ENCODE measurements at places on chromosomes 5 and 9.

DNA sequence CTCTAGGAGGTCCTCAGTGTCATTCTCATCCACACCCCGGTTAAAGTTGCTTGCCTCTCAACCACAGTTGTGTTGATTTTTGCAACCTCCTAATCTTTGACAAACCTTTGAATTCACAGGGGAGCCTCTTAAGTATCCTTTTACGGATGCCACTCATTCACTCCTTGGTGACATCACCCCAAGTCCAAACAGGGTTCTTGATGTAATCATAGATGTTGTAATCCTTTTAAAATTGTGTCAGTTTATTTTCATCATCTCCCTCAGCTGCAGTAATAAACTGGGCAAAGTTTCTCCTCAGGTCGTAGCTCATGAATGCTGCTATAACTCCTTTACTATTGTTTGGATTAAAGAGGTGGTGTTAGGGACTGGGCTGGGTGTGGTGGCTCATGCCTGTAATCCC is 637.2 kb upstream of the NUDT12 start:
- no peak for DNase-seq

- DNase-seq, result no peak
Observed at GRCh38 chr9:20200991-20201431, 412.2 kb upstream of the SLC24A2 start.

DNA sequence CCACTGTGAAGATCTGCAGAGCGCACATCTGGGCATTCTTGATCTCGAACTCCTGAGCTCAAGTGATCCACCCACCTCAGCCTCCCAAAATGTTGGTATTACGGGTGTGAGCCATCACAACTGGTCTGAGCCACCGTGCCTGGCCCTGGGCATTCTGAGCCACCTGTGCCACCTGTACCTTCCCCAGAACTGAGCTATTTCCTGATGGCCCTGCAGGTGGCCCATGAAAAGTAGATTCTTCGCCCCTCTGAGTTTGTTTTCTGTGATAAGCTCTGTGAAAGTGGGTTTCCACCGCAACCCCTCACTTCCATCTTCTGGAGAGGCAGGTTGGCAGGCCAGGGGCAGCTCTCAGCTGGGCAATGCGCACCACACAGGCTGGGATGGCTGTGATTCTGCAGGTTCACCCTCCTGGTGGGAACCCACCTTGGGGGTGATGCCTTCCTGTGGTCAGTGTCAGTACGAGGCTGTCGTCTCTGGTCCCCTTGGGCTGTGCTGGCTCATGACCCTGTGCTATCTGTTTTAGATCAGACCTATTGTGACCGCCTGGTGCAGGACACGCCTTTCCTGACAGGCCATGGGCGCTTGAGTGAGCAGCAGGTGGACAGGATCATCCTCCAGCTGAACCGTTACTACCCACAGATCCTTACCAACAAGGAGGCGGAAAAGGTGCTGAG is 11.3 kb downstream of the CARD19 start:
- DNase-seq, result no peak

DNA sequence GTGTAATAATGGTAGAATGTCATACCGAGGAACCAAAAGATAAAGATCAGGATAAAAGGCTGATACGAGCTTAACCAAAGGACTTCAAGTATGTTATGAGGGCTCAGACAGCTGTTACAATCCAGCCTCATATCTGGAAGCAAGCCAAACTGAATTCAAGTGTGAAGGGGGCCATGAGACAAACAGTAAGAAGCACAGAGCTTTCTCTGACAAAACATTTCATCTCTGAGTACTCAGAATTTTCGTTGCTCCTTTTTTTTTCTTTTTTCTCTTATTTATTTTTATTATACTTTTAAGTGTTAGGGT is 52.9 kb upstream of the CD180 start:
- peak; percentile 57 for DNase-seq

- DNase-seq, result no peak
Observed at GRCh38 chr9:134410071-134410834, 84.0 kb downstream of the RXRA start.

DNA sequence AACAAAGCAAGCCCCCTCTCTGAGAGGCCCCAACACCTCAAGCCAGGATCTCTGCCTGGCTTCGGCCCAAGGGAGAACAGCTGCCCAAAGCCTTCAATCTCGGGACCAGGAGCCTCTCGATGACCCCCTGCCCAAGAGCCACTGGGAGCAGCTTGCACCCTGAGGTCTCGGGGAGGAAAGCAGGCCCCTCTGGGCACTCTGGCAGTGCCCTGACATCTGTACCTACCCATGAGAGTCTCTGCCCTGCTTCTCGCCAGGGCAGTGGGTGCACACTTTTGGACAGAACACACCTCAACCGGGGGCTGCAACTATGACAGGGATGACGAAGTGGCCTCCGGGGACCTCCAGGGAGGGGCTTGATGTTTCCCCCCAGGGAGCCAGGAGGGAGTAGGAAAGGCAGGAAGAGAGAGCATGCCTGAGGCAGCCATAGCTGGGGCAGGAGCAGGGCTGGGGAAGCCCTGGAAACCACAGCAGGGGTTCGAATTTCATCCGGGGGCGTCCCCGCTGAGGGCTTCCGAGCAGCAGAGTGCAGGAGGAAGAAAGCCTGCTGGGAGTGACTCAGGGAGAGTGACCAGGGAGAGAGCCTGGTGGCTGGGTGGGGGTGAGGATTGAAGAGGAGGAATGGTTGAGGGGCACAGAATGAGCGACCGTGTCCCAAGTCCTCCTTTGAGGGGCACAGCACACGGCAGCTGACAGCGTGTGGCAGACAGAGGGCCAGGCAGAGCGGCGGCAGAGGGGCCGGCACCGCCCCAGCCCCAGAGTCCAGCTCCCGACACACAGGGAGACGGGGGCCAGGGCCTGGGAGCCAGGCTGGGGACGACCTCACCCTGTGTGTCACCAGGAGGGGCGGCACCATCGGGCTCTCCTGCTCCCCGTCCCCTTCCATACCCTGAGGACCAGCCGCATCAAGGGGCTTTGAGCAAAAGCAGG is 1.8 kb downstream of the LPCAT1 start:
- no peak for DNase-seq

- DNase-seq, result no peak
Observed at GRCh38 chr5:98069876-98070512, 703.5 kb upstream of the RGMB start.

DNA sequence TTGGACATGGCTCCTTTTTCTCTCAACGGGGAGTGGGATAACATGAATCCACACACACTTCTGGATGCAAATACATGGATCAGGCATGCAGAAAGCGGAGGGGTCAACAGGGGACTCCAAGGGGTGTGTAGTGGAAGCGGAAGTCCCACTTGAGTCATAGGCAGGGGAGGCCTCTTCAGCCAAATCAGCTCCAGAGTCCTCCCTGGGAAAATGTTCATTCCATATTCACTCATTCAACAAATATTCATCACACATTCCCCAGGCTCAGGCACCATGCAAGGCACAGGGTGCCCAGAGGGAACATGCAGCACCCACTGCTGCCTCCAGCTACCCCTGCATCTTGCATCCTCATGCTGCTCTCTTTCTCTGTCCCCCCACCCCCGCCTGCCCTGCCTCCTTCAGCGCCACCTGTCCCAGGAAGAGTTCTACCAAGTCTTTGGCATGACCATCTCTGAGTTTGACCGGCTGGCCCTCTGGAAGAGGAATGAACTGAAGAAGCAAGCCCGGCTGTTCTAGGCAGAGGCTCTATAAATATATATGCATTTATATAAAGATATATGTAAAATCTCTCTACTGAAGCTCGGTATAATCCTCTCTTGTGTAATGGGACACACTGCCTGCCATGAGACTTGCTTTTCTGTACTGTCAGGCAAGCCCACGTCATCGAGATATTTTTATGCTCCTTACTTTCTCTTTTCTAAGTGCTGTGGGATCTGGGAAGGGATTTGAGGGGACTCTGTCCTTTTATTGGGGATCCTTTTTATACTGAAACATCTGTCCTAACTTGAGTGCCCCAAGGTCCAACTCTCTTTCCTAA is 13.6 kb upstream of the AFAP1L1 start:
- DNase-seq, result no peak

DNA sequence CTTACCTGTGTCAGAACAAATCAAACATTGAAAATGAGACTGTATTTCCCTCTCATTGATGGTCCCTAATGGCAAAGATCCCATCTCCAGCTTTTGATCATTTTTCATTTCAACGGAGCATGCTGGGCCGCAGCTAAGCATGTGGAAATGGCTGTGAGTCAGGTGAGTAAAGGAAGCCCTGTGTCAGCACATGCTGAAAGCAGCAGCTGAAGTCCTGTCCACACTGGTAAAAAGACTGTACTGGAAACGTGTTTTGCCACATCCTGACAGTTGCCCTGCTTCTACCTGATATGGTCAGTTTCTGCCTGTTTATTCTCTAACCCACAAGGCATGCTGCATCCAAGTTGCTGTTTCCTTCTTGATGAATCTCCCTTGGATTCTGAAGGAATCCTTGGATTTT is 330.1 kb downstream of the EFNA5 start:
- DNase-seq, result no peak

GRCh38 chr5:10291692-10292339 is 15.9 kb downstream of the CMBL start:
- DNase-seq, result no peak

GRCh38 chr9:116191576-116192415 is 38.2 kb downstream of the PAPPA start:
- no peak for DNase-seq

DNA sequence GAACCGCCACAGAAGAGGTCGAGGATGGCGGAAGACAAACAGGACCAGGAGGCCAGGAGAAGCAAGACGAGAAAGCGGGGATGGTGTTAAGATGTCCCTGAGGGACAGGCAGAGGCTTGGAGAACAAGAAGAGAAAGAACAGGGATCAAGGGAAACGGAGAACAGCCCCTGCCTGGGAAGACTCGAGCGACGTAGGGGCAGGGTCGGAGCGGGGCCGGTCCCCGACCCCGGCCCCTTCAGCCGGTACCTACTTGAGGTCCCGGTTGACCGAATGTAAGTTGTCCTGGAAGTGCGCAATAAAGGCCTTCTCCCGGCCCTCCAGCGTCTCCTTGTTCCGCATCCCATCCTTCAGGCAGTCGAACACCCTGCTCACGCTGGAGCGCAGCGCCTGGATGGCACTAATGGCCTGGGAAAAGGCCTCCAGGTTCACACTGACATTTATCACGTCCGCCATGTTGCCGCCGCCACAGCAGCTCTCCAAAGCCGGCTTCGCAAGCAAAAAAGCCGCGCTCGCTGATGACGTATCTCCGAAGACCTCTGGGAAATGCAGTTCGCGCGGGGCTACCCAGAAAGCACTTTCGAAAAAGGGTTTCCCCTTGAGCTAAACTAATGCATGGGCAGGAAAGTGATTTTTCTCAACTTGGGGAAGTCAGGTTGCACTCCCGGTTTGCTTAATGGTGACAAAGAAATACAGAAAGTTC is at the start of gene MED27:
Gene MED27 (minus strand): TSS at position 477 of the 701 bp plus-strand sequence. CDS start 23 bp downstream, at position 454.
- peak; percentile 94 for DNase-seq

DNA sequence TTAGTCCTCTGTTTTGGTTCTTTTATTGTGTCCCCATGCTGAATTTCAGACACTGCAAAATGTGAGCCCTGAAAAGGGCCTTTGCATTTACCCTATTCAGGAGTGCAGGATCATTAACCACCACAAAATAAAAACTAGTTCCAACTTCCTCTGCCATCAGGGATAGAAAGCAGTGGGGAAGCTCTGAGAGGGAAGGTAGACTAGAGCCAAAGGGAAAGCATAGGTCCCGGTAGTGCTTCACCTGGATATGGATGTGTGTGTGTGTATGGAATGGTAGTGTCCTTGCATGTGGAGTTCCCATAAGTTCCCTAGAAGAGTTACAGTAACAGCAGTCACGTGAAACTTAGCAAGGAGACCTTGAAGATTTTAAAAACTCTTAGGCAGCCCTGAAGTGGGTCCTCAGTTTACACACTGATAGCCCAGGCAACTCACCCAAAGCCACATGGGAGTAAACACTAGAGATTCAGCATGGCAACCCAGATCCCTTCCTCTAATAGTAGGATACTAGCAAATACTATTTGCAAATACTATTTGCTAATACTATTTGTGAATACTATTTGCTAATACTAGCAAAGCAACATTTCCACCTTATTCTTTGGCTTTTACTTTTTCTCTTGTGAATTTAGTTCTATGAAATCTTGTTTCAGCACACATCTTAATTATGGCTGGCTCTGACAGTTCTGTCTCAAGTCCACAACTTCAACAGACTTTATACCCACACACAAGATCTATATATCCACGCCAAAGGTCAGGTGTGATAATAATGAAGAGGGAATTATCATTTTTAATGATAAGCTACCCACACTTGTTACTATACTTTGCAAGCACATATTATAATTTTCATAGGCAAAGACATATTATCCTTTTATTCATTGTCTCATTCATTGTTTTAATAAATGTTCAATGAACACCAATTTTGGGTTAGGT is 70.4 kb upstream of the IFNE start:
- DNase-seq, result no peak

DNA sequence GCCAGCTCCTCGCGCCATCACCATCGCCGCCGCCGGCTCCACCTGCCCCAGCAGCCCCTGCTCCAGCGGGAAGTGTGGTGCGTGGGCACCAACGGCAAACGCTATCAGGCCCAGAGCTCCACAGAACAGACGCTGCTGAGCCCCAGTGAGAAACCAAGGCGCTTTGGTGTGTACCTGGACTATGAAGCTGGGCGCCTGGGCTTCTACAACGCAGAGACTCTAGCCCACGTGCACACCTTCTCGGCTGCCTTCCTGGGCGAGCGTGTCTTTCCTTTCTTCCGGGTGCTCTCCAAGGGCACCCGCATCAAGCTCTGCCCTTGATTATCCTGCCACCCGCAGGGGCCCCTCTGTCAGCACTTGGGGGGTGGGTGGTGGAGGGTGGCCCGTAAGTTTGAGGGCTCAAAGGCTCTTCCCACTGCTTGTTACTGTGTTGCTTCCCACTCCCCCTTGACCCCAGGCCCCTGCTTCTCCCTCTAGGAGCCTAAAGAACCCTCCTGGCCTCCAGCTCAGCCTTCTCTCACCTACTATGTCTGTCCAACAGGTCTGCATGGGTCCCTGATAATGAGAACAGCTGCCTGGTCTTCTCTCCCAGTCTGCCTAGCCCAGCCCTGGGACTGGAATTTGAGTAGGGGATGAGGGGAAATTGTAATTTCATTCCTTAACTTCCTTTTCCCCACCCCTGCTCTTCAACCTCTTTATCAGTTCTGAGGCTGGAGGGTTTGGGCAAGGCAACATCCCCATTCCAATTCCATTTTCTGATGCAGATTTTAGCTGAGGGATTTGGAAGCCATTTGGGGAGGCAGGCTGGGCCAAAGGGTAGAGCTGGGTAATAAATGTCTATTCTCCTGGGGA is 9.0 kb downstream of the RACK1 start:
- DNase-seq, result no peak

- DNase-seq, result no peak
Observed at GRCh38 chr5:84383296-84383815, 1.3 kb downstream of the EDIL3 start.

- DNase-seq, result no peak
Observed at GRCh38 chr5:9562141-9562540, 16.3 kb upstream of the SEMA5A start.

- peak; percentile 24 for DNase-seq
Observed at GRCh38 chr9:1837453-1838084, 177.6 kb upstream of the SMARCA2 start.

GRCh38 chr9:82148901-82149461 is 160.4 kb downstream of the SPATA31D1 start:
- no peak for DNase-seq

DNA sequence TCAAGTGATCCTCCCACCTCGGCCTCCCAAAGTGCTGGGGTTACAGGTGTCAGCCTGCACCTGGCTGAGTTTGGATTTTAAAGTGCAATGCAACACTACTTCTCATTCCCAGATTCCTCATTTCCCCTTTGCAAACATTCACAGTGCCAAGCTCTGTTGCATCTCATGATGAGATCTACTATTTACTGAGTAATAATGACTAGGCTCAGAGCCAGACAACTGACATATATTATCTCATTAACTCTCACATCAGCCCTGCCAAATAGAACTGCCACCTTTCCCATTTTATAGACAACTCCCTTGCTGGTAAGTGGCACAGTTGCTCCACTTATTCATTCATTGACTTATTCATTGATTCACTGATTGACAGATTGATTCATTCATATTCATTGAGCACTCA is 7.0 kb downstream of the PDE6A start:
- DNase-seq, result peak; percentile 96
